ENCODE measurements at places on chromosomes 13 and 19.

- no peak for DNase-seq
Measured at GRCh38 chr13:109976206-109976997, 190.0 kb upstream of the IRS2 start.

DNA sequence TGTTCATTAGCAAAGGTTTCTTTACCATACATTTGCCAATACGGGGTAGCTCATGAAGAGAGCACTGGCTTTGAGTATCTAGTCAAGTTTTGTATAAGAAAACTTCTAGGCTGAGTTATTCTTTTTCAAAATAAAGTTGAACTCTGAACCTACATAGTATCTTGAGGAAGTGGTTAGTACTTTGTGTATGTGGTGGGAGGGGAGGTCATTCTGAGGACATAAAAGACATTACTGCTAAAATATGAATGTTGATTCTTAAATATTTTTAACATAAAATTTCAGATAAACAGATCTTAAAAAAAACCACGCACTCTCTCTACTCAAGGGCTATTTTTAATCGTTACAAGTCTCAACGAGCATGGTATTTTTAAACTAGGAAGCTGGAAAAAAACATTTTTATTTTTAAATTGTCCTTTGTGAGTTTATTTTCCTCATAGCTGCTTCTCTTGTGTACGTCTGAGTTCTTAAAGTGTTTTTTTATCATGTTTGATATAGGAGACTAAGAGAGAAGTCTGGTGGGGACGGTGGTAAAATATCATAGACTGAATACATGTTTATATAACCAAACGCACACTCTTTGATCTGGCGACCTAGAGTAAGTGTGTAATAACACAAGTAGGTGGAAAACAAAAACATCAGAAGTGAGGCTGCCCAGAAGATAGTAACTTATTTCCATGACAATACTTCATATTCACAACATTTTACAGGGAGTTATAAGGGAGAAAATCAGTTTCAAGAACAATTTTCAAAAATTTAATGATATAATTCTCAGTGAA, 118.0 kb upstream of the POSTN start:
- no peak for DNase-seq

GRCh38 chr13:97302611-97303010, 80.5 kb downstream of the MBNL2 start:
- no peak for DNase-seq

- DNase-seq = no peak
Measured at GRCh38 chr19:35578707-35579106, 7.3 kb upstream of the PMIS2 start.

DNA sequence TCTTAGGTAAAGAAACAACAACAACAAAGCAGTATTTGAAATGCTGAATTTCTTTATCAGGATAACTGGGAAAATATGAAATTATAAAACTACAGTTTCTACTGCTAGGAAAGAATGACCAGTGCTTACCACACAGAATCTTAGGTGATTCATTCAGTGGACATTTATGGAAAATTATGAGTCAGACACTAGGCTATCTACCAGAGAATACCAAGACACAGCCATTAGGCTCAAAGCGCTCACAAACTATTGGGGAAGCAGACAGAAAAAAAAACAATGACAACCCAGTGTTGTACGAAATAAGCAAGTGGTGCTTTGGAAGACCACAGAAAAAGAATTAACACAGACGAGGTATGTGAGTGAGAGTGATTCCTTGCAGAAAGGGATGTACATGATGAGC, 1019.5 kb downstream of the PCDH9 start:
- peak; percentile 11 for DNase-seq

GRCh38 chr13:26616126-26616525, 58.6 kb downstream of the WASF3 start:
- DNase-seq = no peak

DNA sequence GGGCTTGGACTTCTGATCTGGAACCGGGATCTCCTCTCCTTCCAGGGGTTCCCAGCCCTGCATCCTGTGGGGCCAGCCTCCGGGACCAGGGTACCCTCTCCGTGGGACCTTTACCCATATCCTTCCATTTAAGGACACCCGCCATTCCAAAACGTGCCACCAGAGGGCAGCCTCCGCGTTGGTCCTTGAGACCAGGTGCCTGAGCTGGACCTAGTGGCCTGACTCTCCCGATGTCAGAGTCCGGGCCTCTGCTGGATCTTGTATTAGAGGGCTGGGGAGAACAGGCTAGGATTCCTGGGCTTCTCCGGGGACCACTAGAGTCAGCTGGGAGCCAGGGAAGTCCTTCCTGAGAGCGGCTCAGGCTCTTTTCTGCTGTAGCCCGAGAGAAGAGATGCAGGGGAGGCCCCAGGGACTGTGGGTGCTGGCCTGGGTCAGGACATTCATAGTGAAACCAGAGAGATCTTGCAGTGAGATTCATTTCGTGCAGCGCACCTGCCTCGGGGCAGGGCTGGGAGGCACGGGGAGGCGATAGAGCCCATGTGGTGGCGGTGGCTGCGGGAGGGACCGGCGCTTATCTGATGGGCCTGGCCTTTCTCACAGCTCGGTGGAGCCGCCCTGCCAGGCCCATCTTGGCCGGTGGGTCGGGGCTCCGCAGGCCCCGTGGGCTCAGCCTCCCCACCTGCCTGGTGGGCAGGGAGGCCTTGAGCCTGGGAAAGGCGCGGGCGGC, 9.8 kb upstream of the SLC7A10 start:
- DNase-seq = peak; percentile 90

GRCh38 chr19:8684001-8684902, 14.3 kb downstream of the ACTL9 start:
- DNase-seq = no peak

- DNase-seq = no peak
Measured at GRCh38 chr19:5580161-5580571, 12.4 kb upstream of the TINCR start.

GRCh38 chr13:52348071-52348470, 57.9 kb downstream of the THSD1 start:
- DNase-seq = no peak

DNA sequence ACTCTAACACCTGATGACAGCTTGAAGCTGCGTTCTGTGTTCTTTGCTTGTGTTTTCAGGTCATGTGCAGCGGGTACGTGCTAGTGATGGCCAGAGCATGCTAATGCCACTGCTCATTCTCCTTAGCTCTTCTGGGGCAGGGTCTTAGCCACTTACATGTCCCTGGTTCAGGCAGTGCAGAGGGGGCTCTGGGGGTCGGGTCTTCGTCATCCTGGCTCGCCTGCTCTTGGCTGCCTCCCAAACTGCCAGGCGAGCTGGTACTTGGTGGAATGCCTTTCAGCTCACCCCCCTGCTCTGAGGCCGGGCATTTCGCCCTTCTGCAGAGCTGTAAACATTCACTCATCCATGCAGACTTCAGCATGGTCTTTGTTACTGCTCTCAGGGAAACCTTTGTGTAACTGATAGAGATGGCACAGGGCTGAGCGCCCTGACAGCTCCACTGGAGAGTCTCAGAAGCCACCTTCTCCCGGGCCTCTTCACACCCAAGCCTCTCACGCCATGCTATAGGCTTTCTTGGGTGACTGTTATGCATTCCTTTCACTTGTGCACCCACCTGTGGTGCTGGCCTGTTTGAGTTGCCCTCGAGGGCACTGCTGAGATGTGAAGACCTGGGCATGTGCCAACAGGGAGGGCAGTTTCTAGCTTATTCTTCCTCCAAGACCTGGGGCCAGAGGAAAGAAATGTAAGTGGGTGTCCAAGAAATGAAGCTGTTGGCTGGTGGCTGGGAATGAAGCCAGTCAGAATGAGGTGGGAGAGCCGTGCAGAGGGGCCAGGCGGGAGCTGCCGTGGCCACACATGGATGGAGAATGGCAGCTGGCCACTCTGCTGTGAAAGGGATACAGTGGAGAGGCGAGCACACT, 24.4 kb downstream of the FAM124A start:
- no peak for DNase-seq

GRCh38 chr19:33904681-33905080, 108.0 kb downstream of the KCTD15 start:
- peak; percentile 49 for DNase-seq

- DNase-seq = peak; percentile 71
Measured at GRCh38 chr19:49637821-49638738, 1.9 kb downstream of the RRAS start.

GRCh38 chr19:40282920-40283319, 2.2 kb downstream of the AKT2 start:
- no peak for DNase-seq

DNA sequence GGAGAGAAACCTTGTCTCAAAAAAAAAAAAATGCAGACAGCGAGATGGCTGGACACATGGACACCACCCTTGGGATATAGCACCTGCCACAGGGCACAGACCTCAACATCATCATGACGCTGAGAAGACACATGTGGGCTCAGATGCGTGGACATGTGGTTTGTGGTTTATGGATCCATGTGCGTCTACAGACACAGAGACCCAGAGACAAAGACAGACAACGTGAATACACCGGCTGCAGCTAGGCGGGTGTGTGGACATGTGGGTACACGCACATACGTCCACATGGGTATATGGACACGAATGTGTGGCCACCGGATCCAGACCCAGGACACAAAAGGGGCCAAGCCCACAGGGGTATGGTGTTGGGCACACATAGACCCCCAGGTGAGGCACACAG, 1.3 kb downstream of the TNFSF14 start:
- DNase-seq = no peak

- DNase-seq = no peak
Measured at GRCh38 chr13:96193728-96194310, 103.9 kb downstream of the HS6ST3 start.

GRCh38 chr13:44800626-44801025, 188.6 kb downstream of the NUFIP1 start:
- no peak for DNase-seq

GRCh38 chr19:16668176-16668575, 7.2 kb downstream of the TMEM38A start:
- no peak for DNase-seq

DNA sequence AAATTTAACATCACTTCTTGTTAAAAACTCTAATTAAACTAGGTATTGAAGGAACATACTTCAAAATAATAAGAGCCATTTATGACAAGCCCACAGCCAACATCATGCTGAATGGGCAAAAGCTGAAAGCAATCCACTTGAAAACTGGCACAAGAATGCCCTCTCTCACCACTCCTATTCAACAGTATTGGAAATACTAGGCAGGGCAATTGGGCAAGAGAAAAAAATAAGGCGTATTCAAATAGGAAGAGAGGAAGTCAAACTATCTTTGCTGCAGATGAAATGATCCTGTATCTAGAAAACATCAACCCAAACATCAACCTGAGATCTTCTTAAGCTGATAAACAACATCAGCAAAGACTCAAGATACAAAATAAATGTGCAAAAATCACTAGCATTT, 15.6 kb upstream of the LILRB1 start:
- DNase-seq = no peak

GRCh38 chr13:68509734-68510621, 1279.8 kb upstream of the PCDH9 start:
- no peak for DNase-seq

GRCh38 chr13:99301913-99302636, 5.1 kb downstream of the GPR183 start:
- no peak for DNase-seq

DNA sequence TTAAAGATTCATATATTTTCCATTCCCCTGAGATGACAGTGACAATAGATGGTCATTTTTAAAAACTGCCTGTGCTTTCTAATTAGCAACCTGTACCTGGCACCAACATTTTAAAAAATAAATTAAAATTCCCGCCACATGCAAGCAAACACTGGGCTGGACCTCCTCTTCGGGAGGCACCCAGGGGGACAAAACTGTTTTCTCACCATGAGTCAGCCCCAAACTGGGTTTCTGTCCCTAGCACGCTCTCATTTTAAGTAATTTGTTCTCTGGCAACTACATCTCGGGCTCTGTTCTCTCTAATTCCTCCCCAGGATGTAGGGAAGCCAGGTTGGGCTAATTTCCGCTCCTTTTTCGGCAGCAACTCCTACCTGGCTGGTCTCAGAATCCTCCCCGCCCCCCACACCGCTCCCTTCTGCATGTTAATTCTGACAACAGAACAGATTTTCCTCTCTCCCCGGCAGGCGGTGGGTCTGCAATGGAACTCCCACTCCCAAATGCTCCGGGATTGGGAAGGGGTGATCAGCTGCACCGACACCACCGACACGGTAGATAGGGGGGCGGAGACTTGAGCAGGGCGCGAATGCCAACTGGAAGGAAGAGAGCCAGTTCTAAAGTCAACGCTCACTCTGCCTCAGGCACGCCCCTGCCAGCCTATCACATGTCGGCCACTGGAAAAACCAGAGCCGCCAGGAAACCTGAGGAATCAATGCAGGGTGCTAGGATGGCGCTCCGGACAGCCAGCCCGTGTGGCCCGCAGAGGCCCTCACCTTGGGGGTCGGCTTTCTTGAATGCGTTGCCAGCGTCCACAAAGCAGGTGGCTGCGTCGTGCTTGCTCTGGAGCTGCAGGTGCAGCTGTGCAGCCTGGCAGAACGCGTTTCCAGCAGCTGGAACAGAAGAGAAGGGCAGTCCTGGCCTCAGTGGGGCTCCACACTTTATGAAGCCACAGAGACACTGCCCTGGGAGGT, 14.7 kb downstream of the NAPA start:
- DNase-seq = no peak

- no peak for DNase-seq
Measured at GRCh38 chr13:40494513-40494912, 171.9 kb downstream of the FOXO1 start.

DNA sequence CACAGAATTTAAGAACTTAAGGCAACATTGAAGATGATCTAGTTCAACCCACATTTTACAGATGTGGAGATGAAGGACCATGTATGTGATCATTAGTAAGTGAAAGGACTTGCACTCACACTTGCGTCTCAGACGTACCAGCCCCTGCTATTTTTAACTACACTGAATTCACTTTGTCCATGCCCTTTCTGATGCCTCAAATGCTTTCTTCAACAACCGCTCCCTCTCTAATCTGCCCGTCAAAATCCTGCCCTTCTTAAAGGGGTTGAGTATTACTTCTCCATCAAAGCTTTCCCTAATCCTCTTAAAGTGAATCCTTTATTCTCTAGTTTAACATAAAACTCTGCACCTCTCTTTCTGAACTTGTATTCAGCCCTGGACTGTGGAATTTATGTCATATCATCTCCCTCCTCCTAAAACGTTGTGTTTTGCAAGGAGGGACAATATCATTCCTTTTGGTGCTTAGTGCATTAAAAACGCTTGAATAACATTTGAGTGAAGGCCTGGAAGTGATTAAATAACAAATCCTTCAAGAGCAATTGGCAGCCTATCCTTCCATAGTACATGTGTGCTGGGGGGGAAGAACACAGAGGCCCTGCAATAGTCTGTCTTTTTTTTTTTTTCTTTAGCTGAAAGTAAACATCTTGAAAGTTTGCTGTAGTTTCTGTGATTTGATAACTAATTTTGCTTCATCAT, 493.3 kb downstream of the LMO7 start:
- peak; percentile 9 for DNase-seq

- no peak for DNase-seq
Measured at GRCh38 chr13:21427741-21428140, 31.4 kb downstream of the ZDHHC20 start.

GRCh38 chr13:48578516-48579164, 45.8 kb upstream of the RCBTB2 start:
- DNase-seq = no peak

GRCh38 chr19:1181606-1182005, 7.5 kb upstream of the SBNO2 start:
- DNase-seq = peak; percentile 43

All from hepatocyte (in vitro differentiated cells).